Cardiac fibroblast (primary cell): ENCODE measurements at places on chromosomes 13 and 19.

DNA sequence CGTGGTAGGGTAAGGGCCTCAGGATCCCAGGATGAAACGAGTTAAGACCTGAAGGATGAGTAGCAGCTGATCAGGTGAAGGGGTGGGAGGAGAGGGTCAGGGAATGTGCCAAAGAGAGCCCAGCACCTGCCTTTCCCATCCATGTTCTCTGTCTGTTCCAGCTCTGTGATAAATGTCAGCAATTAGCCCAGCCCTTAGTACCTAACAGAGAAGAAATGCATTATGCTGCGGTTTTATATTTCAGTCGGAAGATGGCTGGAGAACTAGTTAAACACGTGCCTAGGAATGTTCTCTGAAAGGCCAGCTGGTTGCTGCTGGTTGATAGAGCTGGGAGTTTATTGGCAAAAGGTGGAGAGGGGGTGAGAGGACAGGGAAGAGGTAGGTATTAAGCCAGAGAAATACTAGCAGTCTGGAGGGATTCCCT is 268.2 kb downstream of the SHISA2 start:
- no peak for DNase-seq

- DNase-seq, result peak; percentile 24
Measured at GRCh38 chr19:5621311-5621944, 1.1 kb downstream of the SAFB2 start.

- DNase-seq, result no peak
Measured at GRCh38 chr19:58252102-58252685, 23.5 kb downstream of the ZNF544 start.

DNA sequence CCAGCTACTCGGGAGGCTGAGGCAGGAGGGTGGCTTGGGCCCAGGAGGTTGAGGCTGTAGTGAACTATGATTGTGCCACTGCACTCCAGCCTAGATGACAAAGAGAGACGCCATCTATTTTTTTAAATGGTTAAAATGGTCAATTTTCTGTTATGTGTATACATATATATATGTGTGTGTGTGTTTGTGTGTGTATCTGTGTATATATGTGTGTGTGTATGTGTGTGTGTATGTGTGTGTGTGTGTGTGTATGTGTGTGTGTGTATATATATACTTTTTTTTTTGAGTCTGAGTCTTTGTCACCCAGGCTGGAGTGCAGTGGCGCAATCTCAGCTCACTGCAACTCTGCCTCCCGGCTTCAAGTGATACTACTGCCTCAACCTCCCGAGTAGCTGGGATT is 42.9 kb upstream of the KLF2 start:
- DNase-seq, result no peak

GRCh38 chr19:46755077-46755852 is 9.0 kb upstream of the STRN4 start:
- peak; percentile 69 for DNase-seq

DNA sequence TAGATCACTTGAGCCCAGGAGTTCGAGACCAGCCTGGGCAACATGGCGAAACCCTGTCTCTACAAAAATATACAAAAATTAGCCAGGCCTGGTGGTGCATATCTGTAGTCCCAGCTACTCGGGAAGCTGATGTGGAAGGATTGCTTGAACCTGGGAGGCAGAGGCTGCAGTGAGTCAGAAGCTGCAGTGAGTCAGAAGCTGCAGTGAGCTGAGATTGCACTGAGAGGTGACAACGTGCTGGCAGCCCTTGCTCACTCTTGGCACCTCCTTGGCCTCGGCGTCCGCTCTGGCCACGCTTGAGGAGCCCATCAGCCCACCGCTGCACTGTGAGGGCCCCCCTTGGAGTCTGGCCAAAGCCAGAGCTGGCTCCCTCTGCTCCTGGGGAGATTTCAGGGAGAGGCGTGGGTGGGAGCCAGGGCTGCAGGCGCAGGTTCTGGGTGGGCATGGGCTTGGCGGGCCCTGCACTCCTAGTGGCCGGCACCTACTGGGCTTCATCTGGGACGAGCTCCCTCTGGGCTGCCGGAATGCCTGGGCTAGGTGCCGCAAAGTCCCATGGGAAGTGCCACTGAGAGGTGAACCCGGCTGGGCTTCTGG is 39.5 kb upstream of the RPL21 start:
- peak; percentile 82 for DNase-seq

DNA sequence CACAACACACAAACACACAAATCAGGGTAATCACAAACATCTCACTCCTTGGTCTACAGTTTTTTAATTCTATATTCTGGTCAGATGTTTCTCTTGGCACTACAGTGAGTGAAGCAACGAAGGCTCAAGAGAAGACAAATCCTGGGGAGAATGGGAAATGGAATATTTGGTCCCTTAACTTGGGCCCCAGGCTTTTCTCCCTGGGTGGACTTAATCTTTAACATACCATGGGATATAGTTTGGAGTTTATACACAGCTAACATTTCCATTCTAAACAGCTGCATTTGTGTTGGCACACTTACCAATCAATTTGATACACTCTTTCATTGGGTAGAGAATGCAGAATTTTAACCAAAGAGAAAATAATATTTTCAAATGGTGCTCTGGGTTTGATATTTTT is 1132.6 kb upstream of the SLC10A2 start:
- DNase-seq, result no peak

- DNase-seq, result no peak
Measured at GRCh38 chr13:95151942-95152587, 149.2 kb downstream of the ABCC4 start.

DNA sequence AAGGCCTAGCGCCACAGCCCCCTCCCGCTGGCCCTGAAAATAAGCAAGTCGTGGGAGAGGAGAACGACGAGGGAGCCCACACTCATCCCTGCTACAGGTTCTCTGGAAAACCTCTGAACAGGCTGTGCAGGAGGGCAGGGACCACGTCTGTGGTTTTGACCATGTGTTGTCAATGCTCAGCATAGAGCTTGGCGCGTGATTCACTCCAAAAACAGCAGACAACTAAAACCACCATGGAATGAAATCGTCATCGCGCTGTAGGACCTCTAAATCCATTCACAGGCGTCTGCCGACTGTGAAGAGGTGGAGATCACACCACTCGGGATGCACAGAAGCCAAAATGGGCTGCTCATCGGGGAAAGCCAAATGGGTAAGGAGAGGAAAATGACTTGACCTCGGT is 121.3 kb downstream of the COL4A1 start:
- no peak for DNase-seq

DNA sequence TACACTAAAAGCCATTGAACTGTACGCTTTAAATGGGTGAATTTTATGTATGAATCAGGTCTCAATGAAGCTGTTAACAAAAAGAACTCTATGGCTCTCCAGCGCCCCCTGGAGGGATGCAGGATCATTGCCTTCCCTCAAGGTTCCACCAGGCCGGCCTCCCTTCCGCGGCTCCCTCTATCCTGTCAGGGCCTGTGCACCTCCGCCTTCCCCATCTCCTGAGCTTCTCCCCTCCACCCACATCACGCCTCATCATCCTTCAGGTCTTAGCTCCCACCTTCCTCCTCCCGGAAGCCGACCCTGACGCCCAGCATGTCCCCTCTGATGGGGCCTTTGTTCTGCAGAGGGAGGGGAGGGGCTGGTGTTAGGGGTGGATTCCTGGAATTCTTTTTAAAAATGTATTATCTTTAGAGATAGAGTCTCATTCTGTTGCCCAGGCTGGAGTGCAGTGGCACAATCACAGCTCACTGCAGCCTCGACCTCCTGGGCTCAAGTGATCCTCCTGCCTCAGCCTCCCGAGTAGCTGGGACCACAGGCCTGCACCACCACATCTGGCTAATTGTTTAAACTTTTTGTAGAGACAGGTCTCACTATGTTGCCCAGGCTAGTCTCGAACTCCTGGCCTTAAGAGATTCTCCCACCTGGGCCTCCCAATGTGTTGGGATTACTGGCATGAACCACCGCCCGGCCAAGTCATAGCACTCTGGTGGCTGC is 27.7 kb downstream of the MEIS3 start:
- DNase-seq, result peak; percentile 78

- no peak for DNase-seq
Measured at GRCh38 chr19:35558400-35559280, 4.8 kb downstream of the ATP4A start.
